ENCODE measurements at places on chromosomes 1 and 21.

- DNase-seq: no peak
Measured at GRCh38 chr1:6267686-6268322, 6.9 kb upstream of the GPR153 start.

- no peak for DNase-seq
Measured at GRCh38 chr1:175823406-175823805, 80.0 kb upstream of the TNR start.

DNA sequence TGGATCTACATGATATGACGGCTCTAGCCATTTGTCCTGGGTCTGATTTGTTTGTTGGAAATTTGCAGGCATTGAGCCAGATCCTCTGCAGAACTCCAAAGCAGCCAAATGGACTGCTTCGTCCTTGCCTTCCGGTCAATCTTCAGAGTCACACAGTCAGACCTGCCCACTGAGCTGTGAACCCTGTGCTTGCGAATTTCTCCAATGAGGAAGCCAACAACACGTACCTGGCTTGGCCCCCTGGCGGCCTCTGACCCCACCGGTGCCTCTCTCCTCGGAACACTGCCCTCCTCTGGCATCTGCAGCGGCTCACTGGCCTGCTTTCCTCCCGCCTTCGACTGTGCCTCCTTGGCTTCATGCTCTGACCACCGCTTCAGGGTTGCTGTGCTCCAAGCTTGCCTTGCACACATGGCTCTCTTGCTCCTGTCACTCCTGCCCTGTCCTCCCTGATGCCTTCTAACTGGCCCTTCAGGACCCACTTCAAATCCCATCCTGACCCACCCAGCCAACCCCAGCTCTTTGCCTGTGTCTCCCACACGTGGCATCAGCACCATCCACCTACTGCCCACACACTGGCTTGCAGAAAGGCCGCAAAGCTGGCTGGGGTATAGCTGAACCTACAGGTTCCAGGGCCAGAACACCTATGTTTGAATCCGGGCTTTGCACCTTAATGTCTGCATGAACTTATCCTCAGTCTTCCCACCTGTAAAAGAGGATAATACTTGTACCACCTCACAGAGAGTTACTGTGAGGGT is 128.2 kb downstream of the KCNN3 start:
- no peak for DNase-seq

- no peak for DNase-seq
Measured at GRCh38 chr1:178262120-178262500, 168.2 kb downstream of the RASAL2 start.

GRCh38 chr1:6984536-6984935 is 199.3 kb downstream of the CAMTA1 start:
- no peak for DNase-seq

DNA sequence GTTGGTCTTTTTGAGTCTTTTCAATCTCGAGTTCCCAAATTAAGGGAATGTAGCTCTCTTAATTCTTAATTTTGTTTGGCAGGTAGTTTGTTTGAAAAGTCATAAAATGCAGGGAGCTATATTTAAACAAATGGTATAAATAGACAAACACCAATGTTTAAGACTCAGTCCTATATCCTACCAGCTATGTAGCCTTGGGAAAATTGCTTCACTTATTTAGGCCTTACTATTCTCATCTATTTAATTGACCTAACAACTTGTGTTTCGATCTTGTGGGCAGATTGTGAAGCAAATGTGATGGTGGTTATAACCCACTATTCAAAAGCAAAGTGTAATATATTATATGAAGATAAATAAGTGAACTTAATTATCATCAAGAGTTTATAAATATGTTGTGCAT is 167.3 kb upstream of the KCTD3 start:
- no peak for DNase-seq

- DNase-seq: no peak
Measured at GRCh38 chr1:26767714-26768113, 20.0 kb upstream of the PIGV start.

GRCh38 chr21:31529406-31529805 is 130.1 kb upstream of the SOD1 start:
- DNase-seq: no peak

Data from Kasumi-1 (cell line).